ENCODE measurements at places on chromosomes 6 and 20.

DNA sequence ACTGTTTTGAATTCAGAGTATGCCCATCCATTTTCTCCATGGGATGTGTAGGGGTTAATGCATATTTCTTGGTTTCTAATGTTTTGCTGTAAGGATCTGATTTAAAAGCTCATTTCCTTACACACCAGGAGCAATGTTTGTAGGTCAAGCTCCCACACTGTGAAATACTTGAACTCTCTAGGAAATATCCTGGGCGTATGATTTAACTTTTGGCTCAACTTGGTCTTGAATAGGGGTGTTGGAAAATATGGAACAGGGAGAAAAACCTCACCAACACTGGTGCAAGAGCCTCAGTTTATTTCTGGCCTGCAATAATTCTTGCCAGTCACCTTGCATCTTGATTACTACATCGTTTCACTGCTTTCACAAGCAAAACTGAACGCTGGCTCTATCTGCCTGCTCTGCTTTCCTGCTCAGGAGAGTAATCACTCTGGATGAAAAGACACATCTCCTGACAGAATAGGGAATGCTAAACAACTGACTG is 25.1 kb upstream of the RFPL4B start:
- no peak for DNase-seq

DNA sequence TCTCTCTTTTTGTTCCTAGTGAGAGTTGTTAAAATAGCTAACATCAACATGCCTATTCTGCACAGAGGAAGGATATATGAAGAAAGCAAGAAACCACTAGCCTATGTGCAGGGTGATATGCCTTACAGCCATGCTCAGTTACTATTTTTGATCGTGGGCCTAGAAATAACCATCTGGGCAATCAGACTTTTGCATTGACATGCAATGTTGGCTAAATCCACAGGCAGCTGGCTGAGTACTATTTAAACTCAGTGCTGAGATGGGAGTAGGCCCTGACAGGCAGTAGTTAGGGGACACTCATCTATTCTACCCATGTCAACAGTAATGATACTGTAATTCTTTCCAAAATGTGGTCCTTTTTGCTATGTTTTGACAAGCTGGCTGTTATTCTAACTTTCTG is 89.6 kb downstream of the HDGFL1 start:
- DNase-seq = no peak

GRCh38 chr20:57329608-57330221 is at the start of gene SPO11:
SPO11 (plus strand) TSS chr20:57329803; CDS start chr20:57329868, 65 bp downstream.
- no peak for DNase-seq

DNA sequence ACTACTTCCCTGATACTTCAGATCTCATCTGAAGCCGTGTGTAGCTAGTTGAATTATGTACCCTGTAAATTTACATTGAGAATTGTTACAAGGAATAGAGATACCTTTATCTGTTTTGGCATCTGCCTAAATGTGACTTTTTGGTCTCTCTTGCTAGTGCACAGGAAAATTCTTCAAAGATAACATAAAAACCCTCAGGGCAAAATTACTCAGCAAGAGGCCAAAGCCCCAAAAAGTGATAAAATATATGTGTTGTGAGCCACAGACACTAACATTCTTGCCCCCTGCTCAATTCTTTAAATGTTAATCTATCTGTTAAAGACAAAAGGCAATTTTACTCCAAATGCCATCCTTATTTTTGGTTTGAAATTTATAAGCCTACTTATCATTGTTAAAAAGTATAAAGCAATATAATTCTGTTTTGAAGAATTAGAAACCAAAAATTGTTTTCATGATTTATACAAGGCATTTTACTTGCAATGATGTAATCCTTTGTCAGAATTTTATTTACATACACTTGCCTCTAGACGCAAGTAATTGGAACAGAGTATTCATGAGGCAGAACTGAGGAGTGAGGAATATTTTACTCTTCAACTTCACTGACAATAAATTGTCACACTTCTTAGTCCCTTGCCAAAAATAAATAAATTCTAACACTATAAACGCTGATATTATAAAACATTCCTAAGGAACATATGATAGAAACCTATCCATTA is 186.2 kb downstream of the EPM2A start:
- DNase-seq = no peak

- peak; percentile 47 for DNase-seq
Measured at GRCh38 chr6:7899101-7899888, 11.3 kb downstream of the TXNDC5 start.

DNA sequence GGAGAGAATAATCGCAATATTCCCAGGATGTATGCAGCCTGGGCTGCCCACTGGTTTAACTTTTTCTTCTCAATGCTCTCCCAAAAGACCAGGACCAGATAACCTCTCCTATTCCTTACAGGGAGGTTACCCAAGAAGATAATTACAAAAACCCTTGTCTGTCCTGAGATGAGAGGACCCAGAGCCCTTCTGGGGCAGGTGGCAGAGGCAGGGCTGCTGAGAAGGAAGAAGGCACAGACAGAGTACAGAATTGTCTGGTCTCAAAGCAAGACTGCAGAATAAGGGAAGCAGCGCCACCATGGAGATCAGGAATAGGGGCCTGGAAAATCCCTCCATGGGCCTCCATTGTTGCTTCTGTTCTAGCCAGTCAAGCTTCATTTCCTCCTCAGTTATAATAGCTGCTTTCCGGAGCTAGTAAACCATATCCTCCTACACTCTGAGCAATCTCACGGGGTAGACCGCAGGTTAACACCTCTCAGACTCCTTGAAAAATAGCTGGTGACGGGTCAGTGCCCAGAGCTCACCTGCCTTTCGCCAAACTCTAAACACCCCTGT is 463 bp upstream of the HLA-DMB start:
- DNase-seq = peak; percentile 43

GRCh38 chr6:75150685-75151412 is 55.0 kb downstream of the COL12A1 start:
- no peak for DNase-seq

DNA sequence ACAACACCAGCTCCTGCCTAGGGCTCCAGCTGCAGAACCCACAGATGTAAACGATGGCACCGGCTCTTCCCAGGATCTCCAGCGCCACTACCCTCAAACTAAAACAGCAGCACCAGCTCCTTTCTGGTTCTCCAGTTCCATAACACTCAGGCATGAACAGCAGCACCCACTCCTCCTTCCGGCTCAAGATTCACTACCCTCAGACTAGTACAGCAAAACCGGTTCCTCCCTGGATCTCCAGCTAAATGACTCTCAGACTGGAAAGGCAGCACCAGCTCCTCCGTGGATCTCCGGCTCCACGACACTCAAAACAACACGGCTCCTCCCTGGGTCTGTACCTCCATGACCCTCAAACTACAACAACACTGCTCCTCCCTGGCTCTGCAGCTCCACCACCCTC is 325.0 kb downstream of the PREX1 start:
- DNase-seq = no peak

DNA sequence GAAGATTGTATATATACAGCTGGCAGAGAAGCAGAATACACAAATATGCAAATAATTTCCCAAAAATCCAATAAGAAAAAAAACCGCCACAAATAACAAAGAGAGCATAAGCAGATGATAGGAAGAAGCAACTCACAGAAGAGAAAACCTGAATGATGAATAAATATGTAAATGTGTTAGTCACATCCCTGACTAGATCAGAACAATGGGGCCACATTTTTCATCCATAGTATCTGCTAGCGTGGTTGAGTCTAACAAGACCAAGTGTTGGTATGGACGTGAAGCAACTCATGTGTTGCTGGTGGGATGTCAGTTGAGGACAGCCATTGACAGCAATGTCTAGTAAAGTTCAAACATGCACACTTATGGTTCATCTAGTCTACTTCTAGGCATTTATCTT is 3.9 kb upstream of the SLC22A3 start:
- no peak for DNase-seq

DNA sequence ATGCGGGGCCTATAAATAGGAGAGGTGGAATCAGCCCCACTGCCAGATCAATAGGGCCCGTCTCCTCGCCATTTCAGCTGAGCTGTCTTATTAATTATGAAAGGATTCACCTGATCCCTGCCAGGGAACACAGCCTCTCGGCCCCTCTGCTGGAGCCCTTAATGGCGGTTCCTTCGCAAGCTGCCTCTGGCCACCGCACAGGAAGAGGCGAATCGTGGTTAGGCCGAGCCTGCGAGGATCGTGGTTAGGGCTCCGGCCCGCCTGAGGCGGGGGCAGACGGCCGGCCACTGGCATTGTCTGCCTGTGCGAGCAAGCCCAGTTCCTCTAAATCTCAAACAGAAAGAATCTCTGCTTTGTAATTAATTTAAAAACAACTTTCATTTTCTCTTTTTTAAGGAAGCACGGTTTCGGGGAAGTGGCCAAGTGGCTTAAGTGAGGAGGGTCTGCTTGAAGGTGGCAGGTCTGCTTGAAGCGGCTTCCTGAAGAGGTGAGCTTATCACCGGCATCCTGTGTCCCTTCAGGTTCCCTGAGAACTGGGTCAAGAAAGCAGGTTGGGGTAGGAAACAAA is 9.2 kb downstream of the NRN1 start:
- DNase-seq = peak; percentile 65

Measured in hematopoietic multipotent progenitor cell (in vitro differentiated cells).